T-helper 17 cell (primary cell): ENCODE measurements at places on chromosomes 5 and 9.

- no peak for DNase-seq
Measured at GRCh38 chr9:14782286-14783051, 59.9 kb upstream of the CER1 start.

DNA sequence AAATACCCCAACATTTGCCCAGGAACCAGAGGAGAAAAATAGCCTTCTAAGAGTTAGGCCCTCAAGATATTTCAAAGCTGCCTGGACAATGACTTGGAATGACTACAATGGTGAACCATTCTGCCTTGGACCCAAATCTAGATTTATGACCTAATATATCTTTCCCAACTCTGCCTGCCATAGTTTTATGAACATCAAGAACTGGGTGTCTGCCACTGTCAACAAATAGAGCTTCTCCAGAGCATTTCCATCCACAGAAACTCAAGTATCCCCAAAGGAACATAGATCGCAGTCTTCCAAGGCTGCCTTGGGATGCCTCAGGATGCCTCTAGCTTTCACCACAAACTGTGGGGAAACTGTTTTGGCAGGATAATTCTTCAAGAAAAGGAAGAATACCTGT, 48.2 kb upstream of the NFIB start:
- DNase-seq, result no peak

GRCh38 chr5:83255268-83255667, 177.9 kb downstream of the XRCC4 start:
- no peak for DNase-seq

- DNase-seq, result no peak
Measured at GRCh38 chr9:86486891-86487837, 133.0 kb upstream of the TUT7 start.

- no peak for DNase-seq
Measured at GRCh38 chr5:162916368-162916767, 521.0 kb upstream of the CCNG1 start.

- no peak for DNase-seq
Measured at GRCh38 chr5:74636552-74636951, 4.0 kb downstream of the ENC1 start.
